ENCODE measurements at places on chromosomes 2 and 18.
A peak's percentile ranks its signal among the peaks of the same experiment; 100 is the strongest.

DNA sequence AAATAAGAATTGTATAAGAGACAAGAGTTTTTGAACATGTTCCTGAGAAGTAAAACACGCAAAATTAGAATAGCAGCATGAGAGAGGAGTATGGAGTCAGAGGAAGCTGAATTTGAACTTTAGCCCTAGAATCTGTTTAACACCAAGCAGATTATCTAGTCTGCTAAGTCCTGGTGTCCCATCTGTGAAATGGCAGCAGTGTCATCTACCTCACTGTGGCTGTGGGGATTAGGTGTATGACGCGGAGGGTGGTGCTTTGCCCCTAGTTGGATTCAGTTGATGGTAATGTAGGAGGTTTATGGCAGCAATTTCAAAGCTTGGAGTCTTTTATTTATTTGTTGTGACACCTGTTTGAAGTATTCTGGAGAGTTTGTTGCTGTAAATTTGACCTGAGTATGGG is 79.2 kb downstream of the ZNF532 start:
- no peak for DNase-seq

GRCh38 chr2:176555781-176556180 is 286.5 kb downstream of the MTX2 start:
- no peak for DNase-seq

DNA sequence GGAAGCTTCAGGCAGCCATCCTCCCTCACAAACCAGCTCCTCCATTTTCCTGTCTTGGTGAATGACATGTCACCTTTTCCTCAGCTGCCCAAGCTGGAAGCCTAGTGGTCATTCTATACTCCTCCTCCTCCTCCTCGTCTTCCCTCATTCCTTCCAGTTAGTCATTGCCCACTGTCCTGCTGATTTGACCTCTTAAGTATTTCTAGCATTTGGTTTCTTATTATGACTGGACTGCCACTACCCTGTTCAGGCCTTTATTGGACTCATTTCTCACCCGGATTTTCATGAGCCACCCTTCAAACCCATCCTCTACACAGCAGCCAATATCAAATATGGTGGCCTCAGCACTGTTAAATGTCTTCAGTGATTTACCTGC is 21.9 kb upstream of the MGAT5 start:
- peak; percentile 28 for DNase-seq

- peak; percentile 79 for DNase-seq
Observed at GRCh38 chr2:110674620-110675555, 3.0 kb downstream of the BUB1 start.

GRCh38 chr2:204184226-204184625 is 247.7 kb downstream of the ICOS start:
- no peak for DNase-seq

- DNase-seq, result no peak
Observed at GRCh38 chr2:40304340-40304739, 147.6 kb downstream of the SLC8A1 start.

DNA sequence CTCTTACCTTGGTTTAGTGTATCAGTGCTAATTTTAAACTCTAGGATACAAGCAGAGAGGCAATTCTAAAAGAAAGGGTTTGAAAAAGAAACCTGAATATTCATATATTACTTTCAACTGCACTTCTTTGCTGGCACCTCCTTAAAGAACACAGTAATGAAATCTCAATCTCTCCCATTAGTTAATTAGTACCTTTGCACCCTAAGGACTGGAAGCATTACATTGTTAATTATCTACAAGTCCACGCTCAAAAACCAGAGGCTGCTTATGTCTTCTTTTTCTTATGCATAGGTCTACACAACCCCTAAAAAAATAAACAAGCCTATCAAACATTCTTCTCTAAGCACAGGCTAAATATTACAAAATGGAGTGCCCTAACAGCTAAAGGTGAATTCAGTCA is 20.2 kb downstream of the EPHA4 start:
- DNase-seq, result no peak

DNA sequence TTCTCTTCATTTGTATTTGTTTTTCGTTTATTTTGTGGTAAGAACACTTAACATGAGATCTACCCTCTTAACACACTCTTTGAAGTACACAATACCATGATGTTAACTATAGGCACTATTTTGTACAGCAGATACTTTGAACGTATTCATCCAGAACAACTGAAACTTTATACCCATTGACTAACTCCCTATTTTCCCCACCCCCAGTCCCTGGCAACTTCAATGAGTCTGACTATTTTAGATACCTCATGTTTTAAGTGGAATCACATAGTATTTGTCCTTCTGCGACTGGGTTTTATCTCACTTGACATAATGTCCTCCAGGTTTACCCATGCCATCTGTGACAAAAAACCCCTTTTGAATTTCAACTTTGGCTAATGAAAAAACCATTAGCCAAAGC is 356.3 kb upstream of the CDH20 start:
- DNase-seq, result no peak

DNA sequence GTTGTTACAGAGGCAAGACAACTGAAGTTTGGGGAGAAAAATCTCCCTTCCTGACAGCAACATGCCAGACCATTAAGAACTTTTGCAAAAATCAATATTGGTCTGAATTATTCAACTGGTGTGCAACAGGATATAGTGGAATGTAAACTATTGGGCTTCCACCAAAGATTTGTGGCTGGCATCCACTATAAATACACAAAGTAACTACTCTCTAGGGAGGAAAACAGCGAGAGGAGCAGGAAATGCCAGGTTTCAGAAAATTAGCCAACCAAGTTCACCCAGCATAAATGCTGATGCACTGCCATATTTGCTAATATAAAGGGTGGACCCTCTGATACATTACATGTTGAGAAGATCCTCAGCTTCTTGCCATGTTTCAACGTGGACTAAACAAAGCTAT is 267.6 kb upstream of the LYPD1 start:
- DNase-seq, result peak; percentile 4

DNA sequence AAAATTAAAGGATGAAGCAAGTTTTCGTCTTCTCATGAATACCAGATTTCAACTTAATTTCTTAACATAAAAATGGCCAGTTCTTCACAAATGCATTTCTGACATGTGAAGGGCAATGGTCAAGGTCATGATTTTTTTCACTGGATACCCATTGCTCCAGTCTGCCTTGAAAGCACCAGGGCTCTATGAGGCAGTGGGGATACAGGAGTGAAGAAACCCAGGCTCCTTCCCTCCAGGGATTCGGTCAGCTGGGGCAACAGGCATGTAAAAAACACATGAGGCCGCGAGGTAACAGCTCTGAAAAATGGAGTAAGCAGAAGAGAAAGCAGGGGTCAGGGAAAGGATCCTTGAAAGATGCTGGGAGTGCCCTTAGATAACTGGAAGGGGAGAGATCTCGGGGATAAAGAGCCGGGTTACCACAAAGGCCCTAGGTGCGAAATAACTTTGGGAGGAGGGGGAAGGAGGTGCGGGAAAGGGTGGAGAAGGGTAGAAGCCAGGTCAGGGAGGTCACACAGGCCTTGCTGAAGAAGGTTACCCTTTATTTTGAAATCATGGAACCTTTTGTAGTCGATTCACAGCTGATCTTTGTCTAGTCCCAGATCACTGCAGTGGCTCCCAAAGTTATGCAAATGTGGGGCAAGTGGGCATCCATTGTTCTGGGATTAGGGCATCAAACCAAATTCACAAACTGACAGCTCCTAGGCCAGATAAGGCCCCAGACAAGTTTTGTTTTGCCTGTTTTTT is 5.2 kb upstream of the SPRED2 start:
- no peak for DNase-seq

DNA sequence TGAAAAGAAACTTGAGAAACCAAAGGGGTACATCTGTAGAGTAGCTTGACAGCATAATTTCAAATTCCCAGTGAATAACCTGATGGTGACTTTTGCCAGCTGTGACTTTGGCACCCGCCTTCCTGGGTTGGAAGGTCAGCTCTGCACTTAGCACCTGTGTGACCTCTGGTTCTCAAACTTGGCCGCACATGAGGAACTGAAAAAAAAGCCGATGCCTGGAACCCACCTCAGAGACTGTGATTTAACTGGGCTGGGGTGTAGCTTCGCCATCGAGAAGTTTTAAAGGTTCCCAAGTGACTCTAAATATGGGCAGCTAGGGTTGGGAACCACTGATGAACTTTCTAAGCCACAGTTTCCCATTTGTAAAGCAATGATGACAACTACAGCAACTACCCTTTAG is 6.5 kb downstream of the EFEMP1 start:
- no peak for DNase-seq

- DNase-seq, result no peak
Observed at GRCh38 chr2:202039278-202040078, 5.8 kb downstream of the FZD7 start.

GRCh38 chr2:242041816-242042215 is 172.3 kb downstream of the RTP5 start:
- DNase-seq, result no peak

DNA sequence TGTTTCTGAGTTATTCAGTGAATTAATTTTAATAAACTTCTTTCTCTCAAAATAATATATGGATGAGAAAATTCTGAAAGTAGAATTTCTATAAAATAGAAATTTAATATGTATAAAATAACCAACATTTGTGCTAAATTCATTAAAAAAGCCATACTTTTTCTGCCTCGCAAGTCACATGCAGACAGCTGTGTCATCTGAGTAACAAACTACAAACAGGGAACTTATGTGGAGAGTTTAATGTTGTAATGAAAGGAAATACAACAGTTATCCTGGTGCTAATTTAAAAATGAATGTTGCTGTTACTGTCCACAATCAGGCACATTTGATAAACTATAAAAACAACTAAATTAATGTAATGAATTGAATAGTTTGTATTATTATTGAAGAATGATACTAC is 22.2 kb downstream of the RMDN2 start:
- DNase-seq, result no peak

- DNase-seq, result no peak
Observed at GRCh38 chr2:104434966-104435365, 418.9 kb upstream of the POU3F3 start.

DNA sequence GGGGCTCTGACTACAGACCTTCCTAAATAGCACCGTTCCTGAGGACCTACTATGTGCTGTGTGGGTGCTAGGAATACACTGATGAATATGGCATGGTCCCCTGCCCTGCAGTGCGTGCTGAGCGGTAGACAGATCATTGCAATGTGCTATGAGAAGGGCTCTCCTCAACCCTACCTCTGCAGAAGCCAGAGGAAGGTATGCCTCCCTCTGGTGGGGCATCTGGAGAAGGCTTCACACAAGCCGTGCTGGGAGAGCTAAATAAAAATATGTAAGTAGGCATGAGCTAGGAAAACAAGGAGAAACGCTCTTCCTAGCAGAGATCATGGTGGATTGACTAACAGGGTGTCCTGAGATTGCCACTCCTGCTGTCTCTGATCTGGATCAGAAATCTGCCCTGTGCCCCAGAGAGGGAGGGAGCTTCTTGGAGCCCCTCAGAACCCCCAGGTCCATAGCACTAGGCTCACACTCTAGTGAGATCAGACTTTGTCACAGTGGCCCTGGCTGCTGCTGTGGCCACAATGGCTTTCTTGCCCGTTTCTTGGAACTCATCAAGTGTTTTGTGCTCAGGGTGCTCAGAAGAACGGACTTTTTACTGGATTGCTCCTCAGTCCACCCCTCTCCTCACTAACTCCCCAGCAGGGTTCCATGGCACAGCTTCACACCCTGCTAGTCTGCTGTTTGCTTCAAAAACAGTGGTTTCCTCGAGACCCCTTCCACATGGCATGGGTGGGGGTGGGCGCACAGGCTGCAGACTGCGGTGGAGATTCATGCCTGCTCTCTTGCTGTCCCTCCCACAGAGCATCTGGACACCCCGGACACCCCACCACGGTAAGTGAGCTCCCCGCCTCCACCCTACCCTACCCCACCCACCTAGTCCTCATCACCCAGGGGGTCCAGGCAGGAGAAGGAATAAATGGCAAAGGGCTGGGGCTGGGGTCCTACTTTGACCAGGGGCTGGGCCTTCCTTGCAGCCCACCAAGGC is 14.2 kb downstream of the SIGLEC15 start:
- DNase-seq, result peak; percentile 41

DNA sequence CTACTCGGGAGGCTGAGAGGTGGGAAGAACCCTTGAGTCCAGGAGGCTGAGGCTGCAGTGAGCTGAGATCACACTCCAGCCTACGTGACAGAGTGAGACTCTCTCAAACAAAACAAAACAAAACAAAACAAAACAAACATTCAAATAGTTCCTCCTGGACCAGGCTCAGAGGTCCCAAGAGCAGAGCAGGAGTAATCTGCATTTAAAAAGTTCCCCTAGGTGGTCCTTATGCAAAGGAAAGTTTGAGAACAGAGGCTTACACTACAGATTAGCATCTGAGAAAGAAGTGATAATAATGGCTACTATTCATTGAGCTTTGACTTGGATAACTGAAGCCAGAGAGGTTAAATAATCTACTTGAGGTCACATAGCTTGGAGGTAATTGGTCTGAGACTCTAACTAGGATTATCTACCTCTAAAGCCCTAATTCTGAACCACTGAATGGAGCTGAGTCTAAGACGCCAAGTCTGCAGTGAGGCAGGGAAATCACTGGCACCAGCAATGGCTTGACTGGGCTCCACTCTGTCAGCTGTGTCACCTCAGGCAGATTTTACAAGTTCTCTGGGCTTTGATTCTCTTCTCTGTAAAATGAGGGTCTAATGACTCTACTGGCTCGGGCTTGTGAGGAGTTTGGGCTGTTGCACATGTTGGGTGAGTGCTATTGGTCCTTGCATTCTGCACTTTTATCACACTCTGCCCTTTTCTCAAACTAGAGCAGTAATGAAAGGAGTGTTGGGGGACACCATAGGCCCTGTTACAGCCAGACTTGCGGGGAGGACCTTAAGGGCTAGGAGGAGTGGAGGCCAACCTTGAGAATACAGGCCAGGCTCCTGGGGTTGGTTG is 29.2 kb upstream of the DLX2 start:
- DNase-seq, result no peak

DNA sequence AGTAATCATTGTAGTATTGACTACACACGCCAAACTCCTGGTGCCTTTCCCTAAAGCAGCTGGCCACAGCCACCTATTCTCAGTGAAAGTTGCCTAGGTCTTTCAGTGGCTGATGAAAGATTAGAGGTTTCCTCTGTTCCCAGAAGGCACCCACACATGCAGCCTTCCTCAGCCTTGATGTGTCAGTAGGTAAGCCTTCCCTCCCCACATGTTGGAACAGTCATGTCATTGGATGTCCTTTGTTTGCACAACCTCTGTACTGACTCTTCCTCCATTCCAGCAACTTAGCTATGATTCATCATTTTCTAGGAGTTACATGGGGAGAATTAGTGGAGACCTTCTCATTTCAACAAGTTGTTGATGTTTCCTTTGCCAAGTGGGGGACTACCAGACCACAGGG is 630.8 kb upstream of the SLC39A10 start:
- peak; percentile 6 for DNase-seq

GRCh38 chr18:24766376-24766775 is 305.9 kb downstream of the HRH4 start:
- DNase-seq, result no peak

DNA sequence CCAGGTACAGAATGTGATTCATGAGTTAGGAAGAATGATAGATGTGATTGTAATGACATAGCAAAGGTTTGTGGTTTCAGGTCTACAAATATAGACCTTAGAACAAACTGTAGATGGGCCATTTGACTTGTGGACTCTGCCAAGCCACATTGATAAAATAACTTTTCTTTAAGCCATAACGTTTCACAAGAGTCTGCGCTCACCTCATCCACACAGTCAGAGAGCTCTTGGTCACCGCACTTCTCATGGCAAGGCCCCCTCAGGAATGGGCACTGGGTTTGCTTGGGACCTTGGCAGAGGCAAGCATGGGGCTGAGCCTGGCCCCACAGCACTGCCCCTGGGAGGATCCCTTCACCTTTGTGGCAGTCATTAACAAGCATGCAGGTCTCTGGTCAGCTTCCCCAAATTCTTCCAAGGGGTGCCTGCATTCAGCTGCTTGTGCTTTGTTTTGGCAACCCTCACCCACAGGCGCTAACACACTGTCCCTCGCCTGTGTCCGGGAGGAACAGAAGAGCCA is 14.0 kb downstream of the ARMC9 start:
- DNase-seq, result peak; percentile 78

GRCh38 chr2:39234754-39235153 is 9.0 kb downstream of the CDKL4 start:
- DNase-seq, result no peak

Measured in A172 (cell line).